ENCODE measurements at places on chromosomes 12 and 14.

DNA sequence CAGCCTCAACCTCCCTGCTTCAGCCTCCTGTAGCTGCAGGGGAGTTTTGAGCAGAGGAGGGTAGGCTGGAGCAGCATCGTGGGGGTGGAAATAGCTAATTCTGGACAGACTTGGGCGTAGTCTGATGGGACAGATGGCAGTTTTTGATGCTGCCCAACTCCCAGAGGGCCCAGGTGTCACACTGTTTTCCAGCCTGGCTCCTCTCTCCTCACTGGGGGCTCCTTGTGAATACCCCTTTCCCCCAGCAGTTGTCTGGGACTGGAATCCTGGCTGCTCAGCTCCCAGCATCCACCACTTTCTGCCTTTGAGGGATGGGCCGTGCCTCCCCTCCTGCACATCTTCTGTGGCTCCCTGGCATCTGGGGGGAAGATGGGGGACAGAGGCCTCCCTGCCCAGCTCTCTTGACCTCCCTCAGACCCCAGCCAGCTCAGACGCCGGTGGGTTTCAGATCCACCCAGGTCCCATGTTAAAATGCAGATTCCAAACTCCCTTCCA, 34.0 kb downstream of the SH2B3 start:
- no peak for DNase-seq

DNA sequence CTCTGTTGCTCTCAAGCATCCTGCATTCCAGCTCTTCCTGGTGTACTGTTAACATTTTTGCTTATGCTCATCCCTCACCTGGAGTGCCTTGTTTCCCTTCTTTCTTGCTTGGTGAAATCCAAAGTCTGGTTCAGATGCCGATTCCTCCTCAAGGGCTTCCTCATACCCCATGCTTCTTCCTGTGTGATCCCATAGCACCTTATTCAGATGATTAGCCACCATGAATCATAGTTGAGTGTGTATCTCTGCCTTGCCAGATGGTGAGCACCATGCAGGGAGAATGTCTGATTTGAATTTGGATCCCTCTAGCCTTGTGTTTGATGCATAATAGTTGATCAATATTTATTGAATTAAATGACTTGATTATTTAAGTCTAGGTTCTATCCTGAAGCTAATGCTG, 39.4 kb upstream of the ANO4 start:
- no peak for DNase-seq

- DNase-seq, result no peak
Measured at GRCh38 chr14:92719421-92719820, 29.0 kb downstream of the LGMN start.

DNA sequence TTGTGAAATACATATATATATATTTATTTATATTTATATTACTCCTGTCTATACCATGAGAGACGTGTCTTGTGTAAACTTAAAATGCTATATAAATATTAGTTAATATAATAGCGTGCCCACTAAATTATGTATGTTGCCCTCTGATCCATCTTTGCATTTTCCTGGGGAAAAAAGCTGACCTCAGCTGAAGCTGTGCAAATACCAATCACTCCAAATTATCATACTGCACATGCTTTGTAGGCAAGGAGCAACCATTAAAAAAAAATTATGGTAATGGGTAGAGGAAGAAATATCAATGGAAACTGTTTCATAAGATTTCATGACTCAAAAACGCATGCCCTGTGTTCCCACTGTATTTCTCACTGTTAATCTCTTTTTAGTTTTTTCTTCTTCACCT, 179.8 kb downstream of the ANO4 start:
- no peak for DNase-seq

DNA sequence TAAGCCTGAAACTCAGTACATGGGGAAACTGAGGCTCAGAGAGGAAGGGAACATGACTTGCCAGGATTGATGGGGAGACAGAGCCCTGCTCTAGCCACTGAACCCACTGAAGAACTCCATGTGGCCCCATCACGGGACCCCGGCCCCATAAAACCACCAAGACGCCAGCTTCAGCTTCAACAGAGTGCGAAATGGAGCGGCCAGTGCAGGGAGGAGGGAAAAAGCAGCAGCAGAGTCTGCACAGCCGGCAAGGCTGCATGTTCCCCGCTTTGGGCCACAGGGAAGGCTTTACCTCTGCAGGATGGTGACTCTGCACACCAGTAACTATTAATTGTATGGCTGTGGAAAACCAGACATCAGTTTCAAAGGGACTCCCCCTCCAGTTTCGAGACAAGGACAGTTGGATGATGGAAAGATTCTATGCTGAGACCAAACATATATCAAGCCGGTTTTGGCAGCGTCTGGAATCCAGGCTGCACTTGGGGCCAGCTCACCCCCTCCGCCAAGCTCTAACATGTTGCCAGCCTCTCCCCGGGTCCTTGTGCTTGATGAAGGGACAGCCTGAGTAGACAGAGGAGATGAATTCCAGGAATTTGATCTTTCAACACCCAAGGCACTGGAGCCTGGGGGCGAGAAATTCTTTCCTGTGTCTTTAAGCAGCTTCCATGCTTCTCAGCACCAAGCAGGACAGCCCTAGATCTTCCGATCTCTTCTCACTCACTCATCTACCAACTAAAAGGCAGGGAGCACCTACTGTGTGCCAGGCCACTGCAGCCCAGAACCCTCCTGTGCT, 55.7 kb upstream of the BCL11B start:
- no peak for DNase-seq

GRCh38 chr12:57755454-57756372, 810 bp downstream of the MARCHF9 start:
- DNase-seq, result no peak
